ENCODE measurements at places on chromosomes 5 and 9.

DNA sequence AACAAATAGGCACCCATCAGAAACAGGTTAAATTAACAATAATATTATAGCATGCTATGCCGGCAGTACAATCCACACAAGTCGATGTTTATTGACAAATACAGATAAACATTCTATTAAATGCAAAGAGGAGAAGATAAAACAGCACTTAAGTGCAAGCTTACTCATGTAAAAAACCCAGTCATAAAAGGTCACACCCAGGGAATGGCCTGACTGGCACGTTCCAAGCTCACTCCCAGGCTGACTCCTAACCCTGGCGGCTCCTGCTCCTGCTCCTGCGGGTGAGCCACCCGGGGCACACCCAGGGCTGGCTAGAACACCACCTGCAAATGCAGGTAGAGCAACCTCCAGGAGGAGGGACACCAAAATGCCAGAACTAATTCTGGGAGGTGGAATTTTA lies 66.9 kb downstream of the SEMA4D start:
- no peak for DNase-seq

- DNase-seq: no peak
These were observed 35.0 kb downstream of the ERGIC1 start for GRCh38 chr5:172868924-172869591.

- DNase-seq: no peak
These were observed 777 bp downstream of the ENDOG start for GRCh38 chr9:128818839-128819715.

- DNase-seq: no peak
These were observed 5.0 kb downstream of the SRD5A1 start for GRCh38 chr5:6638236-6638635.

DNA sequence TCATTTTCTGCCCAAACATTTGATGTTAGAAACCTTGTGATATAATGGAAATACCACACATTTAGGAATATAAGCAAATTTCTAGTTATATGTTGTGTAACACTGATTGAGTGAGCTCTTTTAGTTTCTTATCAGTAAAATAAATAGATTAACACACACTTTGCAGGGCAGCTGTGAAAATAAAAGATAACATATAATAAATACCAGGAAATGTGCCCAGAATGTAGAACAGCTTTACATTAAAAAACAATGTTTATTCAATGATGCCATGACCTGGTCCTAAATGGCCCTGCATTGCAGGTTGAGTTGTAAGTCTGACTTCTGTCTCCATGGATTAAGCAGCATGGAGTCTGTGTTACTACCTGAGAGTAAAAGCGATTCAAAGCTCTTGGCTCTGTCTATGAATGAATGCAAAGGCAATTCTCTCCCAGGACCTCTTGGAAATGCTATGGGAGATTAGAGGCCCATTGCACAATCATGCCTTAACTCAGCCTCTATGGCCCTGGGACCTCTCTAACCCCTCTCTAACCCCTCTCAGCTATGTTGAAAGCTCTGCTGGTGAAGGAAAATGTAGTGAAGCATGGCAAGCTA lies 296.0 kb upstream of the ACTBL2 start:
- DNase-seq: no peak

DNA sequence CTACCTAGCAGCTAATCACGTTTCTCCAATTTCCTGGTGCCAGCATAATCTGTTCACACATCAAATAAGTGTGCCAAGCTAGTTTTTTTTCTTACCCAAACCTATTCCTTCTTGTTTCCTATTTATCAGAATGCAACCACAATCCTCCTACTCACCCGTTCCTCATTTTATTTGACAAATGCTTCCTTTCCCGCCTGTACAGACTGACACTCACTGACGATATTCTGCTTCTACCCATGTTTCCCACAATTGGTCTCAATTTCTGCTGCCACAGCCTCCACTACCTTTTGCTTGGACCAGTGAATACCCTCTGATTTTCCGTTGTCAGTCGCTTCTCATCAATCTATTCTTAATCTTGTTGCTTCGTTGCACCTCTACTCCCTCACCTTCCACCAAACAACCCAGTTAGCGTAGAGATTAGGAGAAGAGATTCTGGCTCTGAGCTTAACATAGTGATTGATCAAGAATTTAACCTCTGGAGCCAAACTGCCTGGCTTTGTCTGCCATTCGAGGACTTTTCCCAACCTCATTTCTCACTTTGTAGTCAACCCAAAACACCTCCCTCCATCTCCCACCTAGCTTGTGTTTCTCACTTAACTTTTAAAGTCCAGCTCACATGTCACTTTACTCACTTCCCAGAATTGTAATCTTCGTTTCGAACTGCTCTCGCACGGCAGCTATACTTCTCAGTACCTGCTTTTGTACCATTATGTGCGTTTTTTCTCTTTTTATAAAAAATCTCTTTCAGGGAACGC lies 729 bp upstream of the TMEM38B start:
- no peak for DNase-seq

DNA sequence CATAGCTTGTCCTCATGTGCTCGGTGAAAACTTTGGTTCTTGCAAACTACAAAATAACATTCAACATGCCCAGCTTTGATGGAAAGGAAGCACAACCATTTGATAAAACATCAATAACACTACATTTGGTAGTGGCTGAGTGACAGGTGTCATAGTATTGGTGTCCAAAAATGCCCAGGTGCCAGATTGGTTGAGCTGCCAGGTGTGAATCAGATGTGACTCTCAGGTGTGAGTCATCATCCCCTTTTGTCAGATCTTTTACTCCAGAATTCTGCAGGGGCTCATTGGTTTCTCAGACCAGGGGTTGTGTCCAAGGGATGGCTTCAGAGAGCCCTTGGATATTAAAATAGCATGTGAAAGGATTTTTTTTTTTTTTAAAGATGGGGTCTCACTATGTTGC lies 22.5 kb upstream of the POMT1 start:
- no peak for DNase-seq

DNA sequence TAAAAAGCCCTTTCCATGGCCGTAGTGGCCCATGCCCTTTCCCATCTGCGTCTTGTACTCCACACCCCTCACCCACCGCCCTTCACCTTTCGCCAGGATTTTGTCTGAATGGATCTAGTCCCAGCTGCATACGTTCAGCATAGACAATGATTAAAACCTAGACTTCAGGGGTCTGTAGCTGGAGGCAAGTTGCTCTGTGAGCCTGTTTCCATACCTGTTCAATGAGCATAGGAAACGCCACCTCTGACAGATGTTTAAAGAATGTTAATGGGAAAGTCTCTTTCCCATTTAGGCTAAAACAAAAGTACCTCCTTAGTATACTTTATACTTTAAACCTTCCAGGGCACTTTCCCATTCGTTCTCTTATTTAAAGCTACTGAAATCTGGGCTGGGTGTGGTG lies 105.7 kb downstream of the SPRY4 start:
- DNase-seq: no peak

GRCh38 chr9:134678666-134679443 lies 37.3 kb downstream of the COL5A1 start:
- DNase-seq: no peak
